ENCODE measurements at places on chromosomes 3 and 15.
A peak's percentile ranks its signal among the peaks of the same experiment; 100 is the strongest.

GRCh38 chr3:148751461-148751860 lies 53.8 kb downstream of the AGTR1 start:
- DNase-seq, result no peak

GRCh38 chr3:117145677-117146076 lies 436.1 kb downstream of the TUSC7 start:
- DNase-seq, result no peak

- DNase-seq, result no peak
Observed at GRCh38 chr3:73955494-73956070, 330.8 kb upstream of the PDZRN3 start.

- no peak for DNase-seq
Observed at GRCh38 chr3:86774082-86774691, 216.8 kb downstream of the VGLL3 start.

DNA sequence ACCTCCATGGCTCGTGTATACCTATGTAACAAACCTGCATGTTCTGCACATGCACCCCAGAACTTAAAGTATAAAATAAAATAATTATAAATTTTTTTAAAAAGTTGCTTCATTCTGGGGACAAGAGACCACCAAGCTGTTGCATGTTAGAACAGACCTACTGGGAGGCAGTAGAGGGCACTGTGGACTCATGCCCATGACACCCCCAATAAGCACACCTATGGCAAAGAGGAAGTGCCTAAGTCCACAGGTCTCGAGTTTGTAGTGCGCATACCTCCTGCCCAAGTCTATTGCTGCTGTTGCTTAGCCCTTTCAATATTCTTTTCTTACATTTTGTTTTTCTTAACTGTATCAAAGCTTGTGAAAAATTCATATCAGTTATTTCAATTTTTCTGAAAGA lies 267.9 kb upstream of the THBS1 start:
- DNase-seq, result no peak

DNA sequence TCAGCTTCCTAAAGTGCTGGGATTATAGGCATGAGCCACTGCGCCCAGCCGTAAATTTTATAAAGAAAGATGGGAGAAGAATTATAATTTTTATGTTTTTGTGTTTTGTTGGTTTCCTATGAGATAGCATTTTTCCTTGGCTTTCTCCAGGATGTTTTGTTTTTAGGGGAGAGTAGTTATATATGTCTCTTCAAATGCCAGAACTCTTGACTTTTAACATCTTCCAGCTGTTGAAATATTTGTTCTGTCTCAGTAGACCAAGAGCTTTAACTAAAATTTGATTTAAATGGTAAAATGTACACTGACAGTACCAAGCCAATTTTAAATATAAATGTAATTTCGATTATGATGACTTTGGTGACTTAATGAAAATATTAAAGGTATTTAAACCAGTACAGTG lies 96.8 kb downstream of the DHX36 start:
- no peak for DNase-seq

- no peak for DNase-seq
Observed at GRCh38 chr3:141524988-141525387, 38.2 kb downstream of the RASA2 start.

DNA sequence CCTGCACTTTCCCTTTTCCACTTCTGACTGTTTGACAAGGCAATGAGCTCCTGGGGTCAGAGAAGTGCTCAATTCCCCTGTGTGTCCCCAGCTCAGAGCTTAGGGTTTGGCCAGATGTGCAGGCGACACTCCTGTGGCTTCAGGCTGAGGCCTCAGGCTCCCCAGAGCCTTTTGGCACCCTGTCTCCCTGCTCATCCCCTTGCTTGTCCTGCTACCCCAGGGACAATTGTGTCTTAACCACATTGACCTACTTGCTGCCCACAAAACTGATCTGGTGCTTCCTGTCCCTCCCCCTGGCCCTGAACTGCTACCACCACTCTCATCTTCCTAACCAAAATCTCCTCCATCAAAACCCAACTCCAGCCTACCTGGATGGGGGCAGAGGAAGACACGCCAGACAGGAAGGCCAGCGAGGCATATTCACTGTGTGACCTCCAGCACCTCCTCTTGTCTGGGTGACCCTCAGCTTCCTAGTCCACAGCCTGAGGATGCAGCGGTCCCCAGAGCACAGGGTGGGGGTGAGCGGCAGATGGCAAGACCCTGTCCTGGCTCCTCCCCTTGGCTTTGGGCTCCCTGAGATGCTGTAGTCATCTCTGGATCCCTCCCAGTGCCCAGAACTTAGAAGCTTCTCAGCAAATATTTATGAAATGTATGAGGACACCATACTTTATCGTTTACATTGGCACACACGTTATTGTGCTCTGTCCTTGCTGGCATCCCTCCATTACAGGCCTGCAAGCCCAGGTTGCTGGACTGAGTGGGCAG lies 98.9 kb upstream of the SLC6A6 start:
- DNase-seq, result no peak

- peak; percentile 75 for DNase-seq
Observed at GRCh38 chr3:156816794-156817645, 9.1 kb upstream of the LEKR1 start.
